SJSA1 (cell line): ENCODE measurements at places on chromosomes 6 and 20. TPM values are rescaled to one million over a fixed set of nuclear protein-coding genes. Genes with fewer than 3 reads are reported as not detected.

The BEND3 gene
- total RNA-seq: 3.7 and 4.5 TPM in 2 replicates

- no peak for DNase-seq
Observed at GRCh38 chr6:12111363-12111670, 99.2 kb downstream of the HIVEP1 start.

The SPTLC3 gene
- 4.5 and 13.6 TPM in 2 replicates for total RNA-seq

The WFDC2 gene
- total RNA-seq: not detected in 2 replicates

The CYP21A2 gene
- total RNA-seq: not detected in 2 replicates

The TCF21 gene
- total RNA-seq: 0.08 TPM in 1 of 2 replicates, not detected in the other

DNA sequence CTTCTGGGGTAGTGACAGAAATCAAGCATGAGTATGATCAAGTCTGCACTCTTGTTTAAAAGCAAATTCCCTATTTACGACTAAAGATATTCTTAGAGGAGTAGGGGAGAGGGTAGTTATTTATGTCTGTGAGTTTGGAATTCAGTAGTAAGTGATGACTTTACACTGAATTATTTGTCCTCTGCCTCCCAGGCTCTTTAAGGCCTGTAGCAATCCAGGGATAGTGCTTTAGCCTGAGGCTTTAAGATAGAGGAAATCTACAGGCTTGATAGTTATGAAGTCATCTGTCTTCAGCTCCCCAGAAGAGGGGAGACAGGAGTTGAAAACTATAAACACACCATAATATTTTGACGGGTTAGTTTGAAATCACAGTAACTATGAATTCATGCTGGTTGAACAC, 664.5 kb downstream of the EPM2A start:
- peak; percentile 61 for DNase-seq

The DSN1 gene
- total RNA-seq: 34.1 and 34.7 TPM in 2 replicates

DNA sequence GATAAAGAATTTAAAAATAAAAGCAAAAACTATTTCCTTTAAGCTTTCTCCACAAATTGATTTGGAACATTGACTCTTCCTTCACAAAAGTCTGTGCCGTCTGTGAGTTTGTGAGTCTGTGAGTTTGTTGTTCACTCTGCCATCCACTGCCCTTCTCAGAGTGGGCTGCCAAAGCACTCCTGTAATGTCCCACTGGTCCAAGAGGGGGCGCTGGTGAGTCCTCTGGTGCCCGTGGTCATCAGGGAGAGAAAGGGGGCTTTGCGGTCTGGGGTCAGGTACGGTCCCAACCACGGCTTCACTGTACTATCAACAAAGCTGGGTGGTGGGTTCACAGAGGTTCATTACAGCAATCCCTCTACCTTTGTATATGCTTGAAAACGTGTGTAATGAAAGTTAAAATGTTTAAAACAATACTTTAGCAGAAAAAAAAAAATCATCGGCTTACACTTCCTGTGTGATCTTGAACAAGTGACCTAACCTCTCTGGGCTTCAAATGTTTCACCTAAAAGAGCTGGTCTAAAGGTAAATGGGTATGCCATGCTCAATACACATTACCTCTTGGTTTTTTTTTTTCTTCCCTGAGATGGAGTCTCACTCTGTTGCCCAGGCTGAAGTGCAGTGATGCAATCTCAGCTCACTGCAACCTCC, 5.6 kb upstream of the ANKRD60 start:
- peak; percentile 23 for DNase-seq

DNA sequence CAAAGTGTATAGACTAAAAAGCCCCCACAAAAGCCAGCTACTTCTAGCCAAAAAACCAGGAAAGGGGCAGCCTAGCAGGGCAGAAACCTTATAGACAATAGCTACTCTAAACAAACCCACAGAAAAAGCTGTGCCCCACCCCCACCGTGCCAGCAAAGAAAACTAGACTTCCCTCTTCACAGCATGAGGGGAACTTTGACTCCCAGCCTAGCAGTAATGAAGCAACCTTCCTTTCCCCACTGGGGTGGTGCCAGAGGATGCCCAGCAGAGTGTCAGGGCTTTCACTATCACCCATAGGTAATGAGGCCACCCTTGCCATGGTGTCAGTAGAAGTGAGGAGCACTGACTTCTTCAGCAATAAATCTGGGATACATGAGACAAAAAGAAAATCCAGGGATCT, 99.0 kb upstream of the LGSN start:
- DNase-seq: no peak

The FAM50B gene
- total RNA-seq: 0.25 and 0.58 TPM in 2 replicates

DNA sequence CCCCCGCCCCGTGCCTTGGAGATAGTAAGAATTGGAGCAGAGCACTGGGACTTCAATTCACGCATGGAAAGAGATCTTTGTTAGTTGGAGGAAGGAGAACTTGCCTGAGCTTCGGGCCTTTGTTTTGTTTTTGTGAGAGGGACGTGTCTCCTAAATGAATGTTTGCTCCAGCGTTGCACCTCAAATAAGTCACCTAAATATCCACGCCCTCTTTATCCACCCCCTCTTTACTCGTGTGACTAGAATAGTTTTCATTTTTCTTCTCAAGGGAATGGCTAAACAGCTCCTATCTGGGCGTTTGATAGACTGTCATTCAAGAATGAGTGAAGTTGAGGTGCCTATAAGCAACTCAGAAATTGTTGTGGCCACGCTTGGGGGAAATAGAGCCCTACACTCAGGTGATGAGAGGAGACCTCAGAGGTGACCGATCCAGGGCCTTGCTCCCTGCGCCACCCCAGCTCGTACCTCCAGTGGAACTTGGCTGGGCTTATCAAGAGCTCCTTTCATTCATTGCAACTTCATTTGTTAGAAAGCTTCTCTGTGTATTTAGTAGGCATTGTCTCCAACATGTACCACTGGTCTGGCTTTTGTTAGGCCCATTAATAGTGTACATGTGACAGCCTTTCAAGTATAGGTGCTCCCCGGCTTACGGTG, 861 bp downstream of the PCMTD2 start:
- no peak for DNase-seq

DNA sequence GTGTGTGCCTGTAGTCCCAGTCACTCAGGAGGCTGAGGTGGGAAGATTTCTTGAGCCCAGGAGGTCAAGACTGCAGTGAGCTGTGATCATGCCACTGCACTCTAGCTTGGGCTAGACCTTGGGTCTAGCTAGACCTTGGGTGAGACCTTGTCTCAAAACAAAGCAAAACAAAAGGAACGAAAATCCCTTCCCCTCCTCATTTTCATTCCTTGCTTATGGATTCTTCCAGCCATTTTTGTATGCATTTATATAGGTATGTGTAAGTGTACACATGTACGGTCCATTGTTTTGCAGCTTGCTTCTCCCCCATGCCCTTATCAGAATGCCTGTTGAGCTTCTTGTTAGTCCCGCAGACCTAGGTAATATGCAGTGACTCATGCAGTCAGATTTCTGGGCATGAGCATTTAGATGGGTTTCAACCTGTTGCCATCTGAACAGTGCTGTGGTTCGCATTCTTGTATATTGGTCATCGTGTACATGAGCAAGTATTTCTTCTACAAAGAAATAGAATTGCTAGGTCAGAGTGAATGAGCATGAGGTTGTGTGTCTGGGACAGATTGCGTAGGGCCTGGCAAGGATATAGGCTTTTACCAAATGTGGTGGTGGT, 73.2 kb downstream of the ATRN start:
- DNase-seq: no peak

DNA sequence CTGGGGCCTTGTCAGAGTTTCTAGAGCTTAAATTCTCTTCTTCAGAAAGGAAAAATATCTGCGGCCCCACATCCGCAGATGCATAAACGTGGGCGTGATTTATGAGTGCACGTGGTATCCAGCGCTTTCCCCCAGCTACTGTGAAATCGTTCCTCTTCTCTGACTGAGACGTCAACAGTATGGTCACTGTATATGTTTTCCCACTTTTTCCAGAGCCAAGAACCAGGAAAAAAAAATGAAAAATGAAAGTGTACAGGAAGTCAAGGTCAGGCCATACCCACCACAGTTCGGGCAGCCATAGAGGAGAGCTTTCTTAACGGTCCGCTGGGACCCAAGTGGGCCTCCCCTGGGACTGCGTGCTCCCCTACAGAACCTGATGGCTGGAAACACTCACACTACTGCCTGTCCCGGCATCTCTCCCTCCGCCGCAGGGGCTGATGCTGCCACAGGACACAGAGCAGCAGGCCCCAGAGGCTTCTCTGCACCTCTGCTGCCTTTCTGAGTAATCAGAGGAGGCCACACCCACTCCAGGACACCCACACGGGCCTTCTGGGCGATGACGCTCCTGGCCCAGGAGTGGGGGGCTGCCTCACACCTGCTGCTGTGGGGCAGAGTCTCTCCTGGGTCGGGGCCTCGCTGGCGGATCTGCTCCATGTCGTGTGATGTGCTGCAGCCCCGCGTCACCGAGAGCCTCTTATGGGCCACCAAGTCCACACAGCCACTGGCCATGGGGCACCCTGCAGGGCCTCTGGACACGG, 16.4 kb upstream of the STX16 start:
- DNase-seq: no peak

- no peak for DNase-seq
Observed at GRCh38 chr20:1185316-1185741, 548 bp upstream of the TMEM74B start.

DNA sequence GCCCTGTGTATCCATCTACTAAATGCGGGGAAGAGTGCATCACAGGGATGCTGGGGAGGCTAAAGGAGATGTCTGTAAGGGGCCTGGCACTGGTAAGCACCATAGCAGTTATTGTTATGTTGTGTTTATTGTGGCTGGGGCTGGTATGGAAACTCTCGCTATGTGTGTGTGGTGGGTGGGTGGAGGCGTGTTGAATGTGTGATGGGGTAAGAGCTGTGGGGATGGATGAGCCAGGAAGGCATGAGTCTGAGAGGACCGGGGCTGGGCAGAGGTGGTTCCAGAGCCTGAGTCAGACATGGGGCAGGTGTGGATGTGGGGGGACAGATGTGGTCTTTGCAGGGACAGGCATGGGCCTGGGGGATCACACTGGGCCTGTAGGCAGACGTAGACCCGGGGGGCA, 88.1 kb downstream of the GRM4 start:
- DNase-seq: no peak

The PROKR2 gene
- total RNA-seq: not detected in 2 replicates

GRCh38 chr6:85464722-85465150, 14.9 kb downstream of the NT5E start:
- DNase-seq: peak; percentile 90

DNA sequence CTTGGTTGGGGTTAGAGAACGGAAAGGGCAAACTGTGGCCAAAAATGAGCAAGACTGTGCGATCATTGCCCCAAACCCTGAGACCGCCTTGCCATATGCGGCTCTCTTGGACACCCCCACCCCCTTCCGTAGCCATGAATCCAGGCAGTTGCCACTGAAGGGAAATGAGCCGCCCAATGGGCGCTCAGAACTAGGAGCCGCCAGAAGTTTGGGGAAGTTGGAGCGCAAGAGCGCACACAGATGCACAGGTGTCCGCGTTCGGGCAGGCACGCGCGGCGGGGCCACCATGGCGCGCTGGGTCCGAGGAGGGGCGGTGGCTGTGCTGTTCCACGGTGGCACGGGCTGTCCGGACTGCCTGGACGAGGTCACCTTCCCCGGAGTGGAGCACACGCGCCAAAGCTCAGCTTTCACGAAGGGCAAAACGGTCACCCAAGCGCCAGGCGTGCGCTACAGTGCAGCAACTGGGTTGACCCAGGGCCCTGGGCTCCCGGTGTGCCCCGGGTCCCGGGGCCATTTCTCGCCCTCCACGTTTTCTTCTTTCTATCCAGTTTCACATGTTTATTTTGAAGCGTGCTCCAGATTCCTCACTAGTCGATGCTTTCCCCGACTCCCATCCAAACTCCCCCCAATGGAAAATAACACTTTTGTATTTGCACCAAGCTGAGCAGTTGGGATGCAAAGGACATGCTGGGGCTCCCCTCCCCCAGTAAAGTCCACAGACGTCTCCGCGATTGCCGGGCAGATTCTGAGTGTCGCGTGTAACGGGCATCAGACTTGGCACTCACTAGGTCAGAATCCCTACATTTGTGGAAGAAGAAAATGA, 906 bp upstream of the PDE10A start:
- peak; percentile 28 for DNase-seq

DNA sequence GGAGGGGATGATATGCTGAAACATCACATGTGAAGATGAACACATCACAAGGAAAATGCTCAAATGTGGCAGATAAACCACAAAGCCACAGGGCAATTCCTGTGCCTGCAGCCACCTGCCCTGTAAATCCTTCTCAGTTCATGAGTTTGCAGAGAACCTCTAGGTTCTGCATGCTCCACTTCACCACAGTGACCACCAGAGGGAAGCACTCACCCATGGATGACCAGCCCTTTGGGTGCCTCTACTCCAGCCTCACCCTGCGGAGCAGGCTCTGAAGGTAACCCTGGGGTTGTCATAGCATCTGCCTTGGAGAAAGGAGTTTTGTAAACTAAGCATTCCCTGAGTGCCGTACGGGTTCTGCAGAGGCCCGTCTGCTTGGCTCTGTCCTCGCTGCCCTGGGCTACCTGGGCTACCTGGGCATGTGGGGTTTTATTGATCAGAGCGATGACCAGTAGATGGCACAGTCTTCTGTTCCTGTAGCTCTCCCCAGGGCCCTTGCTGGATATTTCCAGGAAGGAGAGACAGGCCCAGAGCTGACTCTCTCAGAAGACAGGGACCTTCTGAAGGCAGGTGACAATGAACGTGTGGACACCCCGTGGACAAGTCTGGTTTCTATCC, 31.7 kb upstream of the CST1 start:
- DNase-seq: no peak

The PKIB gene
- total RNA-seq: not detected in 2 replicates

DNA sequence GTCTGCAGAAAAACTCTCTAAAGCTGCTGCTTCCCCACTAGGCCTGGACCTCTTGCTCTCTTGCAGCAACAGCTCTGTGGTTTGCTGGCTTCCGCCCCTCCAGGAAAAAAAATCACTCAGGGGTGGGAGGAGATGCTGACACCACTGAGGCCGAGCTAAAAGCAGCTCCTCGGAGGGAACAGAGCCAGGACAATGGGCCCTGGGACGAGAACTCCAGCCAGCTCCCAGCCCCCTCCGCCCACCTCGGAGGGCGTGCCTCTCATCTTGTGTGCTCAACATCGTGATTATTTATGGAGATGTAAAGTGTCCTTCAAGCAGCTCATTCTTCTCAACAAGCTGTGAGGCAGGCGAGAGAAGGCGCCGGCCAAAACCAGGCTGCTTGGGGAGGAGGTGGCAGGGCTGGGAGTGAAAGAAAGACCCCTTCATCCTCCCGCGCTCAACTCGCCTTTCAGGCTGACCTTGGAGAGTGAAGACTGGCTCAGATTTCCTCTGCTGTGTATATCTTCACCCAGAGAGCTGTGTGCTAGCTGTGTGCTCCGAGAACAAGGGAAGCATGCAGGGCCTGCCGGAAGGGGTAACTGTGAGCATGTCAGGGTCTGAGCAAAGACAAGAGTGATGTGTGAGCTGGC, 53.5 kb upstream of the LRFN2 start:
- no peak for DNase-seq

The SYNCRIP gene
- total RNA-seq: 76.0 and 93.4 TPM in 2 replicates

DNA sequence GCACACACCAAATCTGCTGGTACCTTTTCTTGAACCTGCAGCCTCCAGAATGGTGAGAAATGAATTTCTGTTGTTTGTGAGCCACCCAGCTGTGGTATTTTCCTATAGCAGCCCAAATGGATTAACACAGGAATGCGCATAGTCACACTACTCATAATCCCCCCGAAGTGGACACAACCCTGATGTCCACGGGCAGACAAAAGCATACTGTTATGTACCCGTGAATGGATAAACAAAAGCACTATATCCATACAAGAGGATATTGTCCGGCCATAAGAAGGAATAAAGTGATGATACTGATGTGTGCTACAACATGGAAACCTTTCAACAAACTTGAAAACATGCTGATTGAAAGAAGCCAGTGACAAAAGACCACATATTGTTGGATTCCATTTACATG, 25.1 kb upstream of the RPP40 start:
- no peak for DNase-seq

The PRR18 gene
- 0.76 and 1.0 TPM in 2 replicates for total RNA-seq
